Frontal cortex (tissue), 4 donors: ENCODE measurements at places on chromosomes 3 and 15. TPM values are rescaled to one million over a fixed set of nuclear protein-coding genes. Genes with fewer than 3 reads are reported as not detected.

CCDC13 gene
- total RNA-seq: 2.4 TPM

XCR1 gene
- total RNA-seq: not detected

ARRDC4 gene
- 40.4 TPM for total RNA-seq

SLC28A1 gene
- not detected for total RNA-seq

TMC3 gene
- under 0.01 TPM for total RNA-seq

PRR23B gene
- total RNA-seq: not detected

TUSC7 gene
- total RNA-seq: not detected

CLRN1 gene
- not detected for total RNA-seq

EXD1 gene
- 1.2 TPM for total RNA-seq

ZNF621 gene
- total RNA-seq: 9.4 TPM

TRPM1 gene
- total RNA-seq: not detected

CCR5 gene
- total RNA-seq: under 0.01 TPM

SHQ1 gene
- total RNA-seq: 15.9 TPM
